T-helper 9 cell (primary cell): ENCODE measurements at places on chromosomes 1 and 21.

- DNase-seq: peak; percentile 52
Measured at GRCh38 chr1:171654942-171655745, 2.7 kb upstream of the MYOC start.

DNA sequence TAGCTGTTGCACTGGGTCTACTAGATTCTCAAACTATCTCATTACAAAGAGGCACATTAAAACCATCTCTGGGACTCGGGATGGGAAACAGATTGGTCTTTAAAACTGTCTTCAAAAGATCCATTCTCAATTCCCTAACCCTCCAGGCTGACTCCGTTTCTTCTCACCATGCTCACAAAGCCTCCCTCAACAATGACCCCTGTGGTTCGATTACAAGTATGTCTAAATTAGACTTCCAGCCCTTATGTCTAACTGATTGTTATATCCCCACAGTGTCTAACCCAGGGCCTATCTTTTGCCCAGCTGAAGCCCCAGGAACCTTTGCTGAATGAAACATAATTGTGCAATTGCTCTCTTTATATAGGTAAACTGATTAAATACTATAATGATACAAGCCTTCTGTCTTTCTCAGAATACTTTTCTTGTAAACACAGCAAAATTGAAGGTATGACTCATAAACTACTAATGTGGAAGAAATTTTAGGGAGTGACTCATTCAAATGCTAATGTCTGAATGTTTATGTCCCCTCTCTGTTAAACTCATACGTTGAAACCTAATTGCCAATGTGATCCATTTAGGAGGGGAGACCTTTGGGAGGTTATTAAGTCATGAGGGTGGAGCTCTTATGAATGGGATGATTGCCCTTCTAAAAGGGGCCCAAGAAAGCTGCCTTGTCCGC is 65.6 kb upstream of the DAB1 start:
- no peak for DNase-seq

DNA sequence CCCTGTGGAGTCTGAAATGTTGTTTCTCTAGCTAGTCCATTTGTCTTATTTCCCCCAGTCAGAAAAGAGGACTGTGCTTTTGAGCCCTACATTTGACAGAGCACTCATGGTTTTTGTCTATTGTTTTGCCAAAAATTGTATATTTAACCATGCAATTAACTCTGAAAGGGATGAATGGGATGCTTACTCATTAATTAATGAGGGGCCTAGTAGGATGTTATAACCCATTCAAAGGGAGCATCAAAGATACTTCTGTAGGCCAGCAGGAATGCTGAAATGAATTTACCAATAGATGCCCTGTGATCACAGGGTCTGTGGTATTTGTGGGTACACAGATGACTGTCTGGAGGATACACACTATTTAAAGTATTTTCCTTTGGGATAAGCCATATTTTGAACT is 147.7 kb downstream of the FCRL5 start:
- no peak for DNase-seq

DNA sequence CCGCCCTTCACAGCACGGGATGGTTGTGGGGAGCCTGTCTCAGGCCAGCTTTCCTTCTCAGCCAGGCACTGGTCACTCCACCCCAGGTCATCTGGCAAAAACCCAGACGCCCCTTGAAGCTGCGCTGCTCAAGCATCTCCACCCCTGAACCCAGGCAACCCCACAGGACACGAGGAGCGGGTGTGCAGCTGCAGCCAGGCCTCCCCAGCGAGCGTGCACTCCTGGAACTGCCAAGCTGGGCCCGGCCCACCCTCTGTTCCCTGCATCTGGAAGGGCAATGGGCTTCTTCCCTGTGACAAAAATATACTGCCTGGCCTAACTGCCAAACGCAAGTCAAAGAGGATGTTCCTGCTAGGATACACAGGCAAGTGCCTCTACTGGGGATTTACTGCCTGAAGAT is 39.7 kb downstream of the SLC66A1 start:
- DNase-seq: no peak

DNA sequence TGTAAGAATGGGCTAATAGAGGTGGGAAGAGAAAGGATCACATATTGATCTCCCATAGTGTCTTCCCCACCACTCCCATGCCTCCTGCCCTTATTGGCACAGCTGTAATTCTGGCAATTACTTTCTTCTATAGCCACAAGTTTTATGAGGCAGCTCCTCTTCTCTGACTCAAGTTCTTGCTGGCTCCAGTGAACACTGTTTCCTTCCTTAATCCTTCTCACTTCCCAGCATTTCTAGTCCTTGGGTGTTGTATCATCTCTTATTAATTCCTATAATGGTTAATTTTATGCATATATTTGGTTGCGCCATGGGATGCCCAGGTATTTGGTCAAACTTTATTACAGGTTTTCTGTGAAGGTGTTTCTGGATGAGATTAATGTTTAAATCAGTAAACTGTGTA is 103.3 kb downstream of the MRPL39 start:
- DNase-seq: no peak

DNA sequence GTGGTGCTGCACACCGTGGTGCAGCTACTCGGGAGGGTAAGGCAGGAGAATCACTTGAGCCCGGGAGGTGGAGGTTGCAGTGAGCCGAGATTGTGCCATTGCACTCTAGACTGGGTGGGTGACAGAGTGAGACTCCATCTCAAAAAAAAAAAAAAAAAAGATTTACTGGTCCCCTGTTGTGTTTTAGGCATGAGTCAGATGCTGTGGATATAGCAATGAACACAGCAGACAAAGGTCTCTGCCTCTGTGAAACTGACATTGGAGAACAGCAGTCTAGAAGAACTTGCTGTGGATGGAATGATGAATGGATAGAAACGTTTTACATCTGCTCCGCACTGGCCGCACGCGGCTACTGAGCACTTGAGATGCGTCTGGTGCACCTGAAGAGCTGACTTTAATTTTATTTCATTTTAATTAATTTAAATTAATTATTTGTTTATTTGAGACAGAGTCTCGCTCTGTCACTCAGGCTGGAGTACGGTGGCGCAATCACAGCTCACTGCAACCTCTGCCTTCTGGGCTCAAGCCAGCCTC is 24.5 kb upstream of the EPHA2 start:
- no peak for DNase-seq

- DNase-seq: no peak
Measured at GRCh38 chr1:5887971-5888361, 104.3 kb downstream of the NPHP4 start.

GRCh38 chr21:46540087-46540710 is 64.7 kb downstream of the S100B start:
- DNase-seq: no peak

DNA sequence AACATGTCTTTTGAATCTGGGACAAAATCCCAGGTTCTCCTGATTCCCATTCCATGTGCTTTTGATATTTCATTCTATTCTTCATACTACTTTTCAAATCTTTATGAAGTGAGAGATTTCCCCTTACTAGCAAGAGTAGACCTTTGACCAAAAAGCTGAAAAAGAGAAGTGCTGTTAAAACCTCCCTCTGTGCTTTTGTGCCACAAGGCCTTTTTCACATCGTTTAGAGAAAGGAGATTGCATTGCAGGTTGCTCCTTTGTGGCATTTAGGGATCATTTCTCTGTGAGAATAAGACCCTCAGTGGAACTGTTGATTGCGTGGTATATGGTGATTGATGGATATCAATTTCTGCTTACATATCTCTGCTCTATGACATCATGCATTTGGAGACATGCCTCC is 148.8 kb downstream of the TGFB2 start:
- no peak for DNase-seq

DNA sequence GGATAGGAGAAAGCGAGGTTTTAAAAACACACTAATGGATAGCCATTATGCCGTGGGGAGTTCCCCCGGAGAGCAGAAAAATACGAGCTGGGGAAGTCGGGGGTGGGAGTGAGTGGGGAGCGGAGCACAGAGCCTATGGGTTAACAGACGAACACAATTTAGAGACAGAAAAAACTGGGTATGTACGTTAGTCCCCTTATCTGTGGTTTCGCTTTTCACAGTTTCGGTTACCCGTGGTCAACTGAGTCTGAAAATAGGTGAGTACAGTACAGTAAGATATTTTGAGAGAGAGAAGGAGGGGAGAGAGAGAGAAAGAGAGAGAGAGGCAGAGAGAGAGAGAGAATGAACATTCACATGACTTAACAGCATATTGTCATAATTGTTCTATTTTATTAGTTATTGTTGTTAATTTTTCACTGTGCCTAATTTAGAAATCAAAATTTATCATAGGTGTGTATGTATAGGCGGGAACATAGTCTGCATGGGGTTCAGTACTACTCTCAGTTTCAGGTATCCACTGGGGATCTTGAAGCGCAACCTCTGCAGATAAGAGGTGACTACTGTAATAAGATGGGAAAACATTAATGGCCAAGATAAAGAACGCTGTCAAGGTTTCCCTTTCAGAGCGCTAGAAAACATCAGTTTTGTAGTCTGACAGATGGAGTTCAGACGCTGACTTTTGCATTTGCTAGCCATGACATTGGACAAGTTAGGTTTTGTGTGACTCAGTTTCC is 125.6 kb upstream of the LMO4 start:
- DNase-seq: no peak

DNA sequence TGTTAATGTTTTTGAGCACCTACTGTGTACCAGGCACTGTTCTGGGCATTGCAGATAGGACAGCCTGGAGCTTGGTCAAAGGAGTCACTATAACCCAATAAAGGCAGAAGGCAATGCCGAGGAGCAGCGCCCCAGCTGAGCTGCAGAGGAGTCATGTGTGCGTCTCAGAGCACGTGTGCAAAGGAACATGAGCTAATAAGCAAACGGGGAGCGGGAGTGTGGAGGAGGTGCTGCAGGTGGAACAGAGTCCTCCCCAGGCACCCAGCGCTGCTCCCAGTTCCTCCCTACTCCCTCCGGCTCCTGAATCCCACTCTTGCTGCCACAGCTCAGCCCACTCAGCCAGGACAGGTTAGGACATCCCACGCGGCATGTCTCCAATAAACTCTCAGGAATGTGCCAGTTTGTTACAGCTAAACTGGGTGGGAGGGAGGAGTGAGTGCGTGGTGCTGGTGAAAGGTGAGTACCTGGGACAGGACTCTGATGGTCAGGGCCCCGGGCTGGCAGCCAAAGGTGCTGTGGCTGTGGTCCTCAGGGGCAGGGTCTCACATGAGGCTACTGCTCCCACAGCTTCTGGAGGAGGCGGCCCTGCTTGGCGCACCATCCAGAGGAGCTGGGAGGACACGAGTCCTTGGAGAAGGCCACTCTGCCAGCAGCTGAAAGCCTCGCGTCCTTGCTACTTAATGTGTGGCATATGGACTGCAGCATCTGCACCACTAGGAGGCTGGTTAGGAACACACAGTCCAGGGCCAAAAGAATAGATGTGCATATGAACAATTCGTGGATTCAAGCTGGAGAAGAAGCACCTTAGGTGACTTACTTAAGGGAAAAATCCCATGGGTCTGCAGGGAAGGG is 52.3 kb downstream of the GRIK3 start:
- DNase-seq: no peak

DNA sequence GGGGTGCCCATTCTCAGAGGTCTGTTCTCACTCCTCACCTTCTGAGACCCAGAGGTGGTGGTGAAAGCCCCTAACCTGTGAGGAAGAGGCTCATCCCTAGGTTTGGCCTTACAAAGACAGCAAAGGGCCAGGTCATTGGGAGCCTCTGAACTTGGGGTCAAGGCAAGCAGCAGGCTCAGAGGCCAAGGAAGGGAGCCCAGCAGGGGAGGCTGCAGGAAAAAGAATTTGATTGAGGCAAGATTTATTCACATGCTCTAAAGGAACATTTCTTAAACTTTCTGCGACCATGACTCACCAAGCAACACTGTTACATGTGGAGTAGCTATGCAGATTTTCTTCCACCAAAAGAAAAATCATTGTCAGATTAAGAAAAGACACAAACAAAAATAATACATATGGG is 132.5 kb upstream of the SYT6 start:
- DNase-seq: no peak

DNA sequence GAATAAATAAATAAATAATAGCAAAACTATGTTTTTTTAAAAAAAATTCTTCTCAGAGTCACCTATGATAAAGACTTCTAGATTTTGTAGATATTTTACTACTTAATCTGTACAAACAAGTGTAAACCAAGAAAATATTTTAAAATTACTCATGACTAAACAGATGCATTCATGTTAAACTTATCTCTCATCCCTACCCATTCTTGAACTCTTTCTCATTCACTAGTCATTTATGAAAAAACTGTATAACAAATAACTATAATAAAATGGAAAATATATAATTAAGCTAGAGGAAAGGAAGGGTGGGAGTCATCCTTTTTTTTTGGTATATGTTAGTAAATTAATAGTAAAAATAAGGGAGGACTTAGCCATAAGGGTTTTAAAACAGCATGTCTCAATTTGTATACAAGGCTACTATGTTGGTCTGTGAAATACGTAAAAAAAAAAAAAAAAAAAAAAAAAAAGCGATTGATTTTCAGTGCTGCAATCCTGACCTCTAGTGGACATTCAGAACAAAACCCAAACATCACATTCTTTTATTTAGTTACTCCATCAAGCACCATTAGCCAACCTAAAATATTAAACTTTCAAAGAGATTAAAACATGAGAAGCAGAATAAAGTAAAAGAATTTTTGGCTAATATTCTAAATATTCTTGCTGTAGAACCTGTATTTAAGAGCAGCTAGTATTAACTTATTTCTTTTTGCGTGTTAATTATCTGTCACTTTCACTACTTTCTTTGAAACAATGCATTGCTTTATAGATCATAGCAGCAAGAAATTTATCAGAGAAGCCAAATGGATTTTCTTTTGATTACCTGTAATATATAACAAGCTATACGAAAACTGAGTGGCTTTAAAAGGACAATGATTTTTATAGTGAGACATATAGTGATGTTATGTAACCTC is 255.8 kb upstream of the CACYBP start:
- DNase-seq: no peak

GRCh38 chr1:115463347-115463746 is 125.3 kb upstream of the NGF start:
- no peak for DNase-seq

DNA sequence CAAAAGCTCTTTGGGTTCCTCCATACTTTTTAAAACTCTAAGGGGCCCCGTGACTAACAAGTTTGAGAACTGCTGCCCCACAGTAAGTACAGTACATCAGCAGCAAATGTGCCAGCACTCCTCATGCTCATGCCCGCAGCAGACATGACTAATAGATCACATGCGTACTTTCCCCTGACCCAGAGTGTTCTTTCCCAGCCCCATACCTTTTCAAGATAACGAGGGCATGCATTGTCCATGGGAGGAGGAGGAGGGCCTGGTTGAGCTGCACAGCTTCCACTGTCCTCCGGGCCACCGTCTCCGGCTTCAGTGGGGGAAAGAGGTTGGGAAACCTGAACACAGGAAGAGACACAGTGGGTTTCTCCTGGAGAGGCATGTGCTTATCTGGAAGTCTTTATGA is 45.5 kb downstream of the DHRS3 start:
- no peak for DNase-seq

- DNase-seq: no peak
Measured at GRCh38 chr21:16570171-16570570, 840.4 kb downstream of the USP25 start.

GRCh38 chr1:238468068-238468467 is 577.3 kb upstream of the ZP4 start:
- no peak for DNase-seq

DNA sequence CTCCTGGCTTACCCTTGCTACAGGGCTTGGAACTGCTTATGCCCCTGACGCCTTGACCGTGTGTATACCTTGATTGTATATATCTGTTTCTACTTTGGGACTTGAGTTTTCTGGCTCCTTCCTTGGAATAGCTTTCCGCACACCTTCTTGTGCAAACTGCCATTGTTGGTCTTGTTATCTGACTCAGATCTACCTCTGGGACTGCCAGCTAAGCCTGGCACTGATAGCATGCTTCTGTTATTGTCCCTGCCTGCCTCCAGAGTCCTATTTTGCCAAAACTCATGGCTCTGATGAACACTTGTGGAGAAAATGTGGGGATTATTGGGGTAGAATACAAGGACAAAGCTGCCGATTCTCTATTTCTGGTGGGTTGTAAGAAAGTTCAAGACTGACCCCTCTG is 15.4 kb downstream of the FMOD start:
- no peak for DNase-seq
